Progenitor cell of endocrine pancreas (in vitro differentiated cells): ENCODE measurements at places on chromosomes 7 and 10.
A peak's percentile ranks its signal among the peaks of the same experiment; 100 is the strongest.

DNA sequence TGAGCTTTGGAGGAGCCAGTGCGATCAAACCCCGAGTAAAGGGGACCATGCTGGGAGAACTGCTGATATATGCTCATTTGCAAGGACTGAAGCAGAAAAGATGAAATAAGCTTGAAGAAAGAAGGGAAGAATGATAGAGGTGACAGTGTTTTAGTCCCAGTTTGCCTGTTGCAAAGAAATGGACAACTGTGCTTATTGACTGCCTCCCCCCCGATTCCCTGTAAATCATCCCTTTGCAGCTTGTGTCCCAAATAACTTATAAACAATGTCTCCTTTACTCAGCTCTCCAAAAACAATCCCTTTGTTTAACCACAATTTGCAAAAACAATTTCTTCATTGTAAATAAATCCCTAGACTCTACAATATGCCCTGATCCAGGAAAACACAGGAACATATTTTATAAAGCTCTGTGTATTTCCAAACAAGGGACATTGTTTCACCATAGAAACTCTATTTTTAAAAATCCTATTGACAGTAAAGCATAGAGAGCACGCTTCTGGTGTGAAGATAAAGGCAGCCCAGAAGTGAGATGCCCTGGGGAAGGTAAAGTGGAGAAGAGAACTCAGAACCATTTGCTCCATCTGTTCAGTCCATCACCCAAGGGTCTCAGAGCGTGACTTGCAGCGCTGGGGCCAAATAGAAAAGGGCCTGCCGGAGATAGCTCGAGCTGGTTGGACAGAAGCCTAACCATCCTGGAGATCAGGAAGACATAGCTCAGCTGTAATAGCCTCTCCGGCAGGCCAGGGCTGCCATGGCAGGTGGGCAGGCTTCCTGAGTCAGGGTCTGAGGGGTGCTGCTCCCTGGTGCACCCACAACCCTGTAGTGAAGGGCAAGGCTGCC, 280.5 kb downstream of the WDR11 start:
- peaks cover 15% of the 10 kb centered on the region for H3K27me3 ChIP-seq
- peaks cover 13% of the 10 kb centered on the region for H3K4me1 ChIP-seq
- DNase-seq: no peak
- H3K36me3 ChIP-seq: no peaks in the 10 kb centered on the region

- H3K4me1 ChIP-seq: peaks cover 2% of the 10 kb centered on the region
- no peak overlapping the region for H3K27ac ChIP-seq
- no peak overlapping the region for H3K4me3 ChIP-seq
- DNase-seq: no peak
- H3K27me3 ChIP-seq: peaks cover 15% of the 10 kb centered on the region
Measured at GRCh38 chr7:155560196-155560885, 14.0 kb upstream of the CNPY1 start.

GRCh38 chr10:122239578-122240257, 31.4 kb upstream of the BTBD16 start:
- H3K4me1 ChIP-seq: peaks cover 19% of the 10 kb centered on the region
- no peaks in the 10 kb centered on the region for H3K27me3 ChIP-seq
- DNase-seq: no peak
- no peak overlapping the region for H3K4me3 ChIP-seq

- peak overlapping the region; percentile 58 for H3K4me3 ChIP-seq
- no peak for DNase-seq
- peaks cover 2% of the 10 kb centered on the region for H3K4me1 ChIP-seq
- no peaks in the 10 kb centered on the region for H3K36me3 ChIP-seq
- H3K27me3 ChIP-seq: peaks cover 69% of the 10 kb centered on the region
- no peak overlapping the region for H3K27ac ChIP-seq
Measured at GRCh38 chr7:76281006-76281705, 21.3 kb upstream of the HSPB1 start.

- no peaks in the 10 kb centered on the region for H3K36me3 ChIP-seq
- H3K27me3 ChIP-seq: peaks cover 11% of the 10 kb centered on the region
- DNase-seq: no peak
Measured at GRCh38 chr10:44300666-44301649, 83.9 kb downstream of the CXCL12 start.
